Left renal pelvis (tissue), 4 donors: ENCODE measurements at places on chromosomes 2 and 18. TPM values are rescaled to one million over a fixed set of nuclear protein-coding genes. Genes with fewer than 3 reads are reported as not detected.

Gene MCFD2
- polyA plus RNA-seq = 105 TPM

Gene ICOS
- not detected for polyA plus RNA-seq

Gene MAL
- polyA plus RNA-seq = 361 TPM

Gene ALK
- 0.69 TPM for polyA plus RNA-seq

Gene MOCOS
- polyA plus RNA-seq = 1.6 TPM

Gene CYP26B1
- polyA plus RNA-seq = 16.6 TPM

Gene CREG2
- 0.93 TPM for polyA plus RNA-seq

Gene RUFY4
- polyA plus RNA-seq = 0.50 TPM

Gene TGIF1
- 97.4 TPM for polyA plus RNA-seq

Gene KCNG2
- polyA plus RNA-seq = 0.40 TPM

Gene ERBB4
- 41.9 TPM for polyA plus RNA-seq

Gene FHL2
- polyA plus RNA-seq = 31.7 TPM

Gene ZBTB7C
- 41.1 TPM for polyA plus RNA-seq

Gene CDH7
- polyA plus RNA-seq = 13.5 TPM

Gene GRP
- polyA plus RNA-seq = 3.9 TPM

Gene CRYGD
- not detected for polyA plus RNA-seq

Gene PLGLB1
- polyA plus RNA-seq = 16.2 TPM

Gene SCN7A
- polyA plus RNA-seq = 12.5 TPM

Gene UCN
- 0.53 TPM for polyA plus RNA-seq

Gene CEP68
- 28.5 TPM for polyA plus RNA-seq

Gene B4GALT6
- polyA plus RNA-seq = 14.7 TPM

Gene CXCR1
- not detected for polyA plus RNA-seq
